Smooth muscle cell of the brain vasculature (primary cell): ENCODE measurements at places on chromosomes 16 and 17.

- DNase-seq, result no peak
Measured at GRCh38 chr17:48748718-48749566, 20.4 kb upstream of the HOXB13 start.

- DNase-seq, result no peak
Measured at GRCh38 chr17:4939546-4939795, 375 bp downstream of the SLC25A11 start.

- DNase-seq, result no peak
Measured at GRCh38 chr17:73541561-73541981, 102.7 kb downstream of the SDK2 start.

- DNase-seq, result no peak
Measured at GRCh38 chr17:13550291-13550690, 51.4 kb downstream of the HS3ST3A1 start.

DNA sequence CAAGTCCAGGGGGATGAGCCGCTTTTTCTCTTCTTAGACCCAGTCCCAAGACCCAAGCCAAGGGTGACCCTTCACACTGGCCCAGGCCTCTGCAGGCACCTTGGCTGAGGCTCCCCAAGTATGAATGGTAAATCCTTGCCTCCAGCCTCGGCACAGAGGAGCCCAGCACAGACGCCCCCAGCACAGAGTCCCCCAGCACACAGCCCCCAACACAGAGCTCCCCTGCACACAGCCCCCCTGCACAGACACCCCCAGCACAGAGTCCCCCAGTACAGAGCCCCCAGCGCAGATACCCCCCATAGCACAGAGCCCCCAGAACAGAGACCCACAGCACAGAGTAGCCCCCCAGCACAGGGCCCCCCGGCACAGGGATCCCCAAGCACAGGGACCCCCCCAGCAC, 1.0 kb upstream of the MCRIP2 start:
- no peak for DNase-seq

DNA sequence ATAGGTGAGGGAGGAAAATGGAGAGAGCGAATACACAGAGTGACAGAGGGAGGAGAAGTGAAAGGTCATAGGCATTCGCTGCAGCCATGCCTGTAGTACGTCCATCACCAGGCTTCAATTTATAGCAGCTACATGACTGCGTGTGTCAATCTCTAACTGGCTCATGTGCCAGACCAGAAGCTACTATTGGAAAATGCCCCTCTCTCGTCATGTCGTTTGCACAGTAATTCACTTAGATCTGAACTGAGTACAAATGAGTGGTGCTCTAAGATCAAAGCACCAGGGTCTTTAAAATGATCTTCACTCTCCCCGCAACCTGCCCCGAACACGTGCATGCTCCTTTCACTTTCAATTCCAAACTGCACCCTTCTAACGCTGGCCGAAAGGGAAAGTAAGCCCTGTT, 51.3 kb downstream of the ADCY9 start:
- DNase-seq, result no peak

- no peak for DNase-seq
Measured at GRCh38 chr17:42407289-42407836, 15.7 kb downstream of the CAVIN1 start.

DNA sequence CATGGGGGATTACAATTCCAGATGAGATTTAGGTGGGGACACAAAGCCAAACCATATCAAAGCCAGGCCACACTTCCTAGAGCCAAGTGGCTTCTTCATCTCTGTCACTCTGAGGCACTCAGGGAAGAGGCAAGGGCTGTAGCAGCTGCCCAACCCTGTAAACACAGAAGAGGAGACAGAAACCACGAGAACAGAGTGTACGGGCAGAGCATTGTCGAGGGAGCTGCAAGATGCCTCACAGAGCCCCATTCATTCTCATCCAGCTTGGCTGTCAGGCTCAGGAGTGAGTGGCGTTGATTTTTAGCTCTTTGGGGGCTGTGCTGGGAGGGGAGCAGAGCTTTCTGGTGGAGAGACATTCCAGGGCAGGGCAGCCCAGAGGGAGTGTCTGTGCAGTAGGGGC, 117.2 kb upstream of the SALL1 start:
- DNase-seq, result no peak
